ENCODE measurements at places on chromosomes 4 and X.

DNA sequence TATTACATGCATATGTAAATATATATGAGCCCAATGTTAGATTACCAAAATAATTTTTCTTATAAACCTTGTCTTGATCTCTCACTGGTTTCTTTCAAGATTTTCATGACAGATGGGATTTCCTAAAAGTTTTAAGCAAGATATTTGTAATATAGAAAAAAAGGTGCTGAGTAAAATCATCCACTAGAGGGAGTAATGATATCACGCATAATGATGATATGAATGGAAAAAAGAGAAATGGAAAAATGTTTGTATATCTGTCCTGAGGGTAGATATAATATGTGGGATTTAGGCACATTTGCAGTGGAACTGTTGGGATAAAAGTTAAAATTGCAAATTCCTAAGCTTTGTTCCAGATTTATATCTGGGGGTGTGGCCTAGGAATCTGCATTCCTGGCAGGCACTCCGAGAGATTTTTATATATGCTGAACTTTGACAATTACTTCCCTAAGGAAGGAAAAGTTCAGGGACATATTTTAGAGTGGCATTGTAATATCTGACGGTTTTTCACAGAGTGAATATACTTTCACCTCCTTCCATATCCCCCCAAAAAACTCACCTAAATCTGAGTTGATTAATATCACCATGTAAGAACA is 60.5 kb downstream of the TMA16 start:
- DNase-seq: peak; percentile 38

- DNase-seq: no peak
Measured at GRCh38 chr4:10731690-10732089, 47.1 kb upstream of the CLNK start.

- DNase-seq: no peak
Measured at GRCh38 chr4:145298885-145299284, 118.5 kb upstream of the OTUD4 start.

DNA sequence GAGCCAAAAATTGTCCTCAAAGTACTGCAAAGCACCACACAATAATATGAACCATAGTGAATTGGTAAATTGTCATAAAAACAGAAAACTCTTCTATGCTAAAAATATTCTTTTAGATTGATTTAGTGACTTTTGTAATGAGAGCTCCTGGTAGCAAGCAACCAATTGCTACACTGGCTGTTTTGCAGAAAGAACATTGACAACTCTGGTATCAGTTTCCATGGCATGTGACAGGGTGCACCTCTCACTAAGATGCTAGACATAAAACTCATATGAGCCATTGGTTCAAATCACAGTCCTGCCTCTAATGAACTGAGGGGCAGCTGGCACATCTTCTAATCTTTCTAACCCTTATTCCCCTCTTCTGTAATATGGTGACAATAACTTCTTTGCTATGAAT is 212.2 kb downstream of the HS3ST1 start:
- DNase-seq: no peak

GRCh38 chr4:6573551-6573950 is 1.4 kb upstream of the MAN2B2 start:
- no peak for DNase-seq

GRCh38 chr4:108979759-108980158 is 216.9 kb upstream of the ETNPPL start:
- DNase-seq: no peak
